Right lobe of liver (tissue), 6 donors: ENCODE measurements at places on chromosomes 3 and 15.
A peak's percentile ranks its signal among the peaks of the same experiment; 100 is the strongest.

DNA sequence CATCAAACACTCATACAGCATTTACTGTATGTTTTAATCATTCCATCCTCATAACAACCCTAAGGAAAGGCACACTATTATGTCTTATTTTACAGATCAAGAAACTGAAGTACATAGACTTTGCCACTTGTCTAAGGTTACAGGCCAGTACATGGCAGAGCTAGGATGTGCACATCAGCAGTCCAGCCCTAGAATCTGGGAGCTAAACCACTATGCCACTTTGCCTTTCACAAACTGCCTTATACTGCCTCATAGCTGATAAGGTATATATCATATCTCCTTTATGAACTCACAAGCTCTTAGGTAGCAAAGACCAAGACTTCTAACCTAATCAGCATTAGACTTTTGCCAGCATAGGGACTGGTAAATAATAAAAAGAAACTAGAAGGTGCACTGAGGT, 49.1 kb downstream of the MYO9A start:
- no peak for DNase-seq

DNA sequence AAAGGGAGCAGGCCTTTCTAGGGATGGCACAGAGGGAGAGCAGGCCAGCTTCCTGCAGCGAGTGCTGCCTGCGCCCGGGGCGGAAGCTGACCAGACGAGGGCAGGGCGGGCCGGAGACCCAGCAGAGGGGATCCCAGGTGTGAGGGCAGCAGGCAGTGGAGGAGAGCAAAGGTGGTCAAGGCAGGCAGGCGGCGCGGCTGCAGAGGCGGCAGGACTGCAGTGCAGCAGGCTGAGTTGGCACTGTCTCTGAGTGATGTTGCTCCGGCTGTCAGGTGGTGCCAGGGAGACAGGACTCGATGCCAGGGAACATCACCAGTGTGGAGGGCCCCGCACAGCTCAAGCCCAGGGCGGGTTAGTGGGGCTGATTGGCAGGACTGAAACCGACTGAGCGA, 22.3 kb upstream of the PLXNA1 start:
- DNase-seq: no peak

DNA sequence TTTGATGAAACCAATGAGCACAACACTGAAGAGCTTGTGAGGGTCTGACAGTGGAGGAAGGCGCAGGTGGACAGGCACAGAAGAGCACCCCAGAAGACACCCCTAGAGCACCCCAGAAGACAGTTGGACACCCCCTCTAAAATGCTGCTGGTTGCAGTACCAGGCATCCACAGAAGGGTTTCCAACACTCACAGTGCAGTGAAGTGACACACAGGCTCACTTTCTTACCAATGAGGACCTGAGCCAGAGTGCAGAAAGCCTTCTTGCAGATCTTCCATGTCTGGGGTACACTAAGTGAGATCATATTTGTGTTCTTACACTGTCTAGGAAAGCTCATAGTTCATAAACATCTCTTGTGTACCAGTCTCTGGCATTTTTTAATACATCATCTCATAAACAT, 27.6 kb downstream of the CCNL1 start:
- DNase-seq: no peak

DNA sequence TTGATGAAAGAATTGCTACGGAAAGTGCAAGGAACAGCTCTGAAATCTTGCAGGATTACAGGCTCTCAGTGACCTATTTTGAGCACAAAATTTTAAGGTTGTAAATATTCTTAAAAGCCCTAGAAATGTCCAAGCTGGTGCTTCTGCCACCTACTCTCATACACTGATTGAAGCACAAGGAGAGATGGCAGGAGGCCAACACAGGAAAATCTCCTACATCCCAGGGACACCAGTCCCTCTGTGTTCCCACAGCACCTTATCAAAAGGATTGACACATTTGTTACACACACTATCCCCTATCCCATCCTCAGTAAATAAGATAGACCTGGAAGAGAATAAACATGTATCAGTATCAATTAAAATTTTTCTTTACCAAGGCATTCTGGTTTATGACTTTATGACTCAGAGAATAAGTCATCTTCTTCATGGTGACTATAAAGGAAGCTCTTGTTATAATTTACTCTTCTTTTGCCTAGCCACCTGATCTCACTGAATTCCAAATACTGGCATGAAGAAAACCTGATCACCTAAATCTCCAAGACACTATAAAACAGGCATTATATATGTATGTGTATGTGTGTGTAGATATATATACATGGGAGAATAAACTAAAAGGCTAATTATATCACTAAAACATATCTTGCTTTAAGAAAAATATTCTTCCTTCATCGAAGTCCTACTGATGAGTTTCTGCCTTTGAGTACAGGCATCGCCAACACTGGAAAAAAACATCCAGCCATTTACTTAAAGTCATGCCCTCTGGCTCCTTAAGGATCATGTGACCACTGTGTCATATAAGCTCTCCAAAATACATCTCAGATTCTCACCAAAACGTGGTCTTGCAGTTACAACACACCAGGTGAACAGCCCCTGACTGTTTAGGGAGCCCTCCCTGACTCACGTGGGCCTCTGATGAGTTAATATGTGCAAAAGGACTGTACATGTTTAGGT, 208.1 kb upstream of the NR2F2 start:
- no peak for DNase-seq

DNA sequence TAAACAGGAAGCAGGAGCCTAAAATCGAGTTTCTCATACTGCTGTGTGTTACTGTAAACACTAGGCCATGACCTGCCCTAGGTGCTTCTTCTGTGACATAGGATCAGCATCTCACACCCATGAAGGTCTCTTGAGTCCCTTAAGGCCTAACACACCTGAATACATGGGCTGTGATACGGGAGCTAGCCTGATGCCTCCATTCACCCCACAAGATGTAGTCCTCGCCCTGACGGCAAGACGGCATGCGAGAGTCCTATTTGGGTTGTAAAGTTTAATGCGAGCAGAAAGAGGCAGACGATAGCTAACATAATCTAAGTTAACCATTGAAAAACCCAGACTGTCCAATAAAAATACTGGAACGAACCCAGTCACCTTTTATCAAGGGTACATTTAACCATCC, 241.1 kb upstream of the ICE2 start:
- no peak for DNase-seq

DNA sequence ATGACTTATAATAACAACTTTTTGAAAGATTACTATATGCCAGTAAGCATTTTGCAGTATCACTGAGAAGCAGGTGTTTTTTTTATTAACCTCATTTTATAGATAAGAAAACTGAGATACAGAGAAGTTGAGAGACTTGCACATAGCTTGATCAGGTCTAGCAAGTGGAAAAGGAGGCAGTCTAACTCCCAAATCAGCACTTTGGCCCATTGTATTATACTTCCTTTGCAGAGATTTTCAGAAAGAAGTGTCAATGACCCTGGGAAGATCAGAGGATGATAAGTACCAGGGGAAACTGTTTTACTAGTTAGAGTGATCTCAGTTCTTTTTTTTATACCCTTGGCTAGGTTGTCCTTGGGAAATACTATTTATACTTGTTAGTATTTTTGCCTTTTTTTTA, 358.7 kb downstream of the SQOR start:
- no peak for DNase-seq

DNA sequence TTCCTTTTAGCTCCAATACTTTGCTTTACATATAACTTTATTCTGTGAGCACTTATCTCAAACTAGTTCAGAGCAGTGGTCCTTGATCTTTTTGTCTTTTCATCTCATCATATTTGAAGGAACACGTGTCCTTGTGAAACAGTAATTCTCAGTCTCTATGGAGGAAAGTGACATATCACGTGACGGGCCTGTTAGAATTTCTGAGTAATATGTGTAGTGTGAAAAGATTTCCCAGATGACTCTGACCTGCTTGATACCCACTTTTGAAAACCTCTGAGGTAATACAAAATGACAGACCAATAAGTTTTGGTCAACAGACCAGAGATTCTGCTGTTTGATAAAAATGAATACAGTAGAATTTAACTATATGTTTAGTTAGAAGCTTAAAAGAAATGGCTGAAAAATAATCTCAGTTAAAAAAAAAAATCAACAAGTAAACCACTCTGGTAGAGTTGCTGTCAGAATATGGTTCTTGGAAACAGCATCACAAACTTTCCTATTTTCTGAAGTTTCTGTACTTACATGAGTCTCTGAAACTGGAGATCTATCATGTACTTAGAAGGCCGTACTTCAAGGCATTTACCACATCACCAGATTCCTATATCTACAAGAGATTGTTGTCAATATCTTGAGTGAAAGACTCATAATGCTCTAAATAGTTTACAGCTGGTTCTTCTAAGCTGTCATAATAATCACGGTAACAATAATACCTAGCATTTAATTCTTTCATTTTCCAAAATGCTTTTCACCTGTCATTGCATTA, 590.2 kb upstream of the TBL1XR1 start:
- no peak for DNase-seq

DNA sequence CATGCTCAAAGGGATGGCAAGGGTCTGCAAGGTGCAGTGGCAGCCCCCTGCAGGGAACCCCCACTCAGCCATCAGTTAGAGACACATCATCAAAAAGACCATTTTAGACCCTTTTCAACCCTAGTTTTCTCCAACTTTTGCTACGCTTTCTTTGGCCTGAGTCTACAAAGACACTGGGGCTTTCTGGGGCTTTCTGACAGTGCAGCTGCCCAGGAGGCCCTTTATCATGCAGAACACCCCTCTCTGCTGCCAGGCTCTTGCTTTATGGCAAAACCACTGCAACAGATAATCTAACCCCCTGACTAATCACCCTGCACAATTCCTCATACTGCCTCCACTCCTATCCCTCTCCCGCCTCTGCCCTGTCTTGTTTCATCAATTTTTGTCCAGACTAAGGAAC, 2.4 kb downstream of the NMNAT3 start:
- no peak for DNase-seq

GRCh38 chr15:70126362-70126761, 28.6 kb upstream of the TLE3 start:
- DNase-seq: no peak

DNA sequence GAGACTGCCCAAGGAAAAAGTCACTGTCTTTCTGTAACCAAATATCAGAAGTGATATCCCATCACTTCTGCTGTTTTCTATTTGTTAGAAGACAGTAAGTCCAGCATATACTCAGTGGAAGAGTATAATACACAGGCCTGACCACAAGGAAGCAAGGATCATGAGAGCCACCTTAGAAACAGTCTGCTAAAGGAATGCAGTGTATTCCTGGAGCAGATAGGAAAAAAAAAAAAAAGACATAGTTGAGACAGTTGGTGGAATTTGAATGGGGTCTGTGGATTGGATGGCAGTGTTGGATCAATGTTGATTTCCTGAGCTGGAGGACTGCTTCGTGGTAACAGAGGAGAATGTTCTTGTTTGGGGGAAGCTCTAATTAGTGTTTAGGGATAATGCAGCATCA, 26.5 kb upstream of the FBXL2 start:
- no peak for DNase-seq

GRCh38 chr15:36458411-36458810, 121.0 kb upstream of the CDIN1 start:
- DNase-seq: no peak

- peak; percentile 97 for DNase-seq
These were observed at the start of gene ZSCAN2 for GRCh38 chr15:84600687-84601554. TSS of gene ZSCAN2 (plus strand) at chr15:84601009. CDS start at chr15:84603928, 2,919 bp downstream.

DNA sequence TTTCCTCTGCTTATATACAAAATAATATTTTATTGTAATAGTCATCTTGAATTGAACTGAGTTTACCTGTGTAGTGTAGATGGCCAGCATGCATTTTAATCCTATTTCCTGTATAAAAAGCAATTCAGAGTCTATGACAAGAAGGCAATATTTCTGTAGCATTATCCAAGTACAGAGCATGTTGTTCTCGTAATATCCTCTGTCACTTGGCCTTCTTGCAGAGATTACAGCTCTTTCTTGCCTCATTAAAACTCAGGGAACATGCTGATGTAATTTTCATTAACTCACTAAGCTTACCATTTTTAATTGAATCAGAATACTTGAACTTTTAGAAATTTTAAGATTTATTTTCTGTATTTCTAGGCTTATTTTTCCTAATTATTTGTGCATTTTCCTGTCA, 203.3 kb upstream of the AGTR1 start:
- DNase-seq: no peak

DNA sequence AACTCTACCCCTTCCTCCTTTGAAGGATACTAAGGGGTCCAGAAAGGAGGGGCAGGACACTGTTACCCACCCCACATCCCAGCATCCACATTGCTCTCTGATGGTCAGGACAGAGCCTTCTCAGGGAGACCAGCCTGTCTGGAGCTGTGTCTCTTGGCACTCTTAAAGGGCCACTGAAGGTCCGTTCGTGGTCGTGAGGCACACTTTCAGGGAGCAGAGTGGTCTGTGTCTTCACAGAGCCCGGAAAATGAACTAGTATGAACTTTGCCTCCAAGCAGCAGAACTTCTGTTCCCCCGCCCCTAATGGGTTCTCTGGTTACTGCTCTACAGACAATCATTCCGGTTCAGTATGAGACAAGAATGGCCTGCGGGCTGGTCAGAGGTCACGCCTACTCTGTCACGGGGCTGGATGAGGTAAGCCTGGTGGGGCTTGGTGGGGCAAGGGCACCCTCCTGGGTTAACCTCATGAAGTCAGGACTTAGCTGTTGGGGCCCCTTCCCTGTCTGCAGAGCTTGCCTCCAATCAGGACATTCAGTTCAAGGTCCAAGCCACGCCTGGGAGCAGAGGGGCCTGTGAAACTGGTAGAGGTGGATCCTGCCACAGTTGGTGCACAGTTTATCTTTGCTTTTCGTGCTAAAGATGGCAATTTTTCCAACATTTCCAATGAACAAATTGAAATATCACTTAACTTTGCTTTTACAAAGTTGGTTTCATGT, 33.2 kb downstream of the CAPN3 start:
- no peak for DNase-seq
